ENCODE measurements at places on chromosomes 5 and 9. TPM values are rescaled to one million over a fixed set of nuclear protein-coding genes. Genes with fewer than 3 reads are reported as not detected.

Gene PLAC8L1
- total RNA-seq: 0.56 TPM

Gene HAVCR2
- 1.4 TPM for total RNA-seq

Gene LARP1
- 88.7 TPM for total RNA-seq

Gene CNTNAP3B
- total RNA-seq: not detected

Gene TEX10
- 9.3 TPM for total RNA-seq

Gene ANKRD31
- 0.55 TPM for total RNA-seq

Gene CD72
- total RNA-seq: 2.3 TPM
